ENCODE measurements at places on chromosomes 1 and 21.

GRCh38 chr21:38413958-38414548 lies 84.2 kb downstream of the ERG start:
- no peak for DNase-seq

DNA sequence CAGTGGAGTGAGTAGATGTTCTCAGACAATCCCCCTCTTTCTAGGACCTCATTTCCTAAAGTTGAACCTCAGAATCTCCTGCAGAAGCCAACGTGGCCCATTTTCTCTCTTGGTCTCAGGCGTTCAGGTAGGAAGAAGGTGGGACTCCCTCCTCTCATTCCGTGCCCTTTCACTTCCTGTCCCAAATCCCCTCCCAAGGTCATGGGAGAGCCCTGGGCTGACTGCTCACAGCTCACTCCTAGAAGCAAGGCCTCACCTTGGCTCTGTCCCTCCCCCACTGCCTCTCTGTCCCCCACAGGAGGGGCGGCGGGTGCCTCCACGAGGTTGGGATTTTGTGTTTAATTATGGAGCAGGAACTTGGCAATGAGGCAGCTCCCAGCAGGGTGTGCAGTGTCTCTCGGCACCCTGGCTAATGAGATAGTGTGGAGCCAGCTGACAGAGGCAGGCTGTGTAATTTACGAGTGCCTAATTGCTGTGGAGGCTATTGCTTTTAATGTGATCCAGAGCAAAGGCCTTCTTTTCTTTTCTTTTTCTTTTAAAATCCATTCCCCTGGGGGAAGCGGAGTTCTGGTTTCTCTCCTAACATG lies 9.1 kb upstream of the CDK18 start:
- no peak for DNase-seq

DNA sequence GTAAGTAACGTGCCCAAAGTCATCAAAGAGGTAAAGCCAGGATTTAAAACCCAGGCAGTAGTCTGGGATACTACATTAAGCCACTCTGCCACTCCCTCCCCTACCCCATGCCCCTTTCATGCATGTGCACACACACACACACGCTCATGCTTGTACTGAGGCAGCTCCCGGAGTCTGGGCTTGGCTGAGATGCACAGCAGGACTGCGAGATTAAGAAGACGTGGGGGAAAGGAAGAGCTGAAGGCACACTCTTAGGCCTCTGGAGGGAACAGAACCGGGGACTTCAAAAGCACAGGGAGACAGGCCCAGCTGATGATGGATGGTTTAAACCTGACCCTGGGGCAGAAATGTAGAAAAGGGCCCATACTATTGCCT lies 98.3 kb downstream of the GLIS1 start:
- no peak for DNase-seq

DNA sequence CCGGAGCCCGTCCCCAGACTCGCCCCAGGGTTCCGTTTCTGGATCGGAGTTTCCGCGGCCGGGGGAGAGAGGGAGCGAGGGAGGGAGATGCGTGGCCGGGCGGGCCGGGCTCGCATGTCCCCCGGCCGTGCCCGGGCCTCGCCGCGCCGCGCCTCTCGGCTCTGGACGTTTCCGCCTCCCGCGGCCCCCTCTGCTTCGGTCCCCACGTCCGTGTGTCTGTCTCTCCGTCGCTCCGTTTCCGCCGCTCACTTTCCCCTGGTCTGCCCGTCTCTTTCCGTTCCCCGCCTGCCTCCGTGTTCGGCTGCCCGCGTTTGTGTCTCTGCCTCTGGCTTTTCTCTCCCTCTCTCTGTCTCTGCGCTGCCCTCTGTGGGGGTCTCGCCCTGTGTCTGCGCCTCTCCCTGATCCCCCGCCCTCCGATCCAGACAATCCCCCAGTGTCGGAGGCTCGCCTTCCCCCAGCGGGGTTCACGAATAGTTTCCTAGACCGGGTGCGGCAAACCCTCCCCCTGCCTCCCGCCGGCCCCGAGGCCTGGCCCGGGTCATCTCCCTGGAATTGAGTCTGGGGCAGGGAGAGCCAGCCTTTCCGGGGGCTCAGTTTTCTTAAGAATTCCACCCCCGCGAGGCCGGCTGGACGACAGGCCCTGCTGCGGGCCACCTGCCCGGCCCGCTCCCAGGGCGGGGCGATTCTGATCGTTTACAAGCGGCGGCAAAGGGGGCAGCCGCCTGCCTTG lies 735 bp downstream of the NBL1 start:
- peak; percentile 82 for DNase-seq

DNA sequence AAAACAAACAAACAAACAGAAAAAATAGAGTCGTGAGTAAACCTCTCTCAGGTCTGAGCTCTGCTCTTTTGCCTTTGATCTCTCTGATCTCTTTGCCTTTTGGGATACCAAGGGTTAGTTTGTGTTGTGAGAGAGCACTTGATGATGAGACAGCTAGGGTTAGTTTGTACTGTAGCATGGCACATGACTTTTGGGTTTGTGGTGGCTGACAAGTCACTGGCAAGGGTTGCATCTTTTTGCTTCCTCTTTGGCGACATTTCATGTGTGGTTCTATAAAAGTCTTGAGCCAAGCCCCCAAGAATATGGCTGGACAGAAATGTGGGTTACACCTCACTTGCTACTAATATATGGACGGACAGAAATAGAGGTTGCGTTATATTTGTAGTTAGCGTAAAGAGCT lies 60.5 kb downstream of the TESK2 start:
- no peak for DNase-seq

- DNase-seq, result no peak
Measured at GRCh38 chr1:50369830-50370229, 53.4 kb downstream of the DMRTA2 start.

DNA sequence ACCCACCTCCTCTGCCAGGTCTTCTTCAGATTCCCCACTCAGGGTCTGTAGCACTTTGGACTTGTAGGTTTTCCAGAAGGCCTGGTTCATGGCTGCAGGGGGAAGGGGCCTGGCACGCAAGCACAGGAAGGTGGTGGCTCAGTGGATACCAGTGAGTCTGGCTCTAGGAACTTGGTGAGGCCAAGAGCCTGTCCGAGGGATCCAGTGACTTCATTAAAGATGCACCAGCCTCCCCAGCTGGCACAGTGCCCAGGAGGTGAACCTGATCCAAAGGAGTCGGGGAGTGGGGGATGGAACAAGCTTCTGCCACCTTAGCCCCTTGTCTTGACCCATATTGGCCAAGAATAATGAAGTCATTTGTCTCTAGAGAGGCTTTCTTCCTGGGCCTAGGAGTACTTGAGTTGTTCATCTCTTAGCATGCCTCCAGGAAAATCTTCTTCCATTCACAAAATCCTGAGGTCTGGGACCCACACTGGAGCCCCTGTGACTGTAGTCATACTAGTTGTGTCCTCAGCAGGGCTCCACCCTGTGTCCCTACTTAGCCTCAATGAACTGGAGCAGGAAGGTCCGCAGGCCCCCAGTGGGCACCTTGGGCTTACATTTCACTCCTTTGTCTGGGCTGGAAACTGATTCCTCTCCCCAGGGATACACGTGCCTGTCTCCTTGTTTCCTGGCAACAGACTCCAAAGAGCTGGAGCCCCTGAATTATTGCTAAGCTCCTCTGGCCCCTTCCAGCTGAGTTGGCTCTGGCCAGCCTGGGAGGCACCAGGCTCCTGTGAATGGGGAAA lies at the start of gene C1orf232:
Gene C1orf232, minus strand, starts transcription at position 554 of the 788 bp plus-strand sequence. Its CDS starts 464 bp downstream, at position 90.
- DNase-seq, result no peak

GRCh38 chr1:179340918-179341317 lies 24.9 kb upstream of the AXDND1 start:
- DNase-seq, result no peak

- no peak for DNase-seq
Measured at GRCh38 chr1:6378096-6378746, 15.3 kb downstream of the ACOT7 start.

DNA sequence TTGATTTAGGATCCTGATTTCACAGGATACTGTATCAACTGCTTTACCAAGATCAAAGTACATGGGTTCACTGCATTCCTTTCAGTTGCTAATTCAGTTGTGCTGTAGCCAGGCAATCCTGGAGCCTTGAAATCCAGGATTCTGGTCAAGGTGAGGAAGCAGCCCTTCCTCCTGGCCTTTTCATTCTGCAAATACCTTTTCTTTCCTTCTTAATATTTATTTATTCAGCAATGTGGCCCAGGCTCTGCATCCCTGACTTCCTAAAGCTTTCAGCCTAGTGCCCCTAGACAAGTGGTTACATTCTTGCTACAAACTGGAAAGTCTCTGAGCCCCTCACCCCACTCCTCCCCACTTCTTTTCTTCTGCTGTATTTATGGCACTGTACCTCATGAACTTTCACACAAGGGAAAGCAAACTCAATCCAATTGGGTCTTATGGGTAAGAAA lies 16.2 kb downstream of the LRRC8D start:
- DNase-seq, result no peak

- no peak for DNase-seq
Measured at GRCh38 chr1:179822065-179822464, 55.5 kb downstream of the TOR1AIP2 start.

DNA sequence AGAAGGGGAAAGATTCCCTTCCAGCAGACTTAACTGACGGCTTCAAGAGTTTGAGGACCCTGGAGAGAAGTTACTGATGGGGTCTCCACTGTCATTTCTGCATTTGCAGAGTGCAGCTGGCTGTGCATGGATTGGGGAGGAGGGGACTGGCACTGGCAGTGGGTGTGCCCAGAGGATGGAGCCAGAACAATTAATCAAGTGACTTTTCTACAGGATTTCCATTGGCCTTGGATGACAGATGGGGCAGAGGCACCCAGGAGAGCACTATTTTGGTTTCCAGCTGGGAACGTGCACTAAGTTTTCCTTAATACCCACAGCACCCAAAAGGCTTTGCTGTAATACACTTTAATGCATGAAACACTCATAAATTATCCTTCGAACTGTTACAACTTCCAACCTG lies 1.3 kb downstream of the NGF start:
- no peak for DNase-seq

DNA sequence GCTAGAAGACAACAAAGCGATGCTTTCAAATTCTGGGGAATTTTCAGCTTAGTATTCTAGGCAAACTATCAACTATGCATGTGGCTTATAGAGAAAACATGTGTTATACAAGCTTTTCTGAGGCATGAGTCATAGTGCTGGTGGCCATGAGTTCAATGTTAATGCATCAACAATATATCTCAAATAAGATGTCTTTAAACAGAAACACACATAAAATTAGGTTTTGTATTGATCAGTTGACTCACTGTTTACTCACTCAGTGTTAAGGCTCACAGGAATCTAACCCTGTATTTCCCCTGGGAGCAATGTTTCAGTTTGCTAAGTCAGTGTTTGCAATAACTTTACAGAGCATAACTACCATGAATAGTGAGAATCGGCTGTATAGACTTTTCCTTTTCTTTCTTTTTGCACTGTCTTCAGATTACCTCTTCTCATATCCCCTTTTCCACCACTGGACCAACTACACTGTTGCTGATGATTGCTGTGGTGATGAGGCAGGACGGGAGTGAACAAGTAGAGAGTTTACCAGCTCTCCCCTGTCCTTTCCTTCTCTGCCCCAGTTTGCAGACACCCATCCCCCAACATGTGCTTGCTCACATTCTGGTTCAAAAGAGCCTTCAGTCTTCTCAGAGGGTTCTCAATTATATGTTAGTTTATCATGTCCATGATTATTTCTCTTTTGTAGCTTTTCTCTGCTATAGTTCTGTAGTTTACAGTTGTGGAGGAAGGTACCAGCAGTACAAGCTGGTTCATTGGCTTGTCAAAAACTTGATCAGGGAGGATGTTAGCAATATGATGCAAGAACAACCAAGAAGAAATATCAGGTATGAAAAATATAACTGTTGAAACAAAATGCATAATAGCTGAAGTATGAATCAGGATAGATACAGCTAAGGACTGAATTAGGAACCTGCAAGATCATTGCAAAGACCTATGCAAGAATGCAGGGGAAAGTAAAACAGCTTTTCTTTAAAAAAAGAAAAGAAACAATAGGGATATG lies 23.9 kb downstream of the CD2 start:
- DNase-seq, result no peak

DNA sequence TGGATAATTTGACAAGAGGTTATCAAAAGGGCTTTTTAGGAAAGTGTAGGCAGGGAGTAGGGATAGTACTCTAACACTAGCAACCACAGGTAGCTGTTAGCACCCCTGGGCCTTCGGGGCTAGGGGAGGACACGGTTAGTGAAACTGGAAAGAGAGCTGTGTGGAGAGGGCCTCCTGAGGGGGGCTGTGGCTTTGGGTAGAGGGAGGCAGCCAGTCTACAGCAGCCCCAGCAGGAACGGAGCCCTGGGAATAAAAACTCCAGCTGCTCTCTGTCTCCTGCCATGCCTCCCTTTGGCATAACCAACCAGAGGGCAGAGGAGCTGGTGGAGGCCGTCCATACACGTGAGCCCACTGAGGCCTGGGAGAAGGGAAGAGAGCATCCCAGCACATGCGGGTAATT lies 223.2 kb downstream of the FOXD2 start:
- DNase-seq, result no peak

GRCh38 chr1:160219062-160219929 lies 14.1 kb downstream of the PEA15 start:
- no peak for DNase-seq

- no peak for DNase-seq
Measured at GRCh38 chr1:167782946-167783345, 61.2 kb downstream of the MPZL1 start.

GRCh38 chr1:33563699-33564098 lies 91.3 kb downstream of the ZSCAN20 start:
- DNase-seq, result no peak

DNA sequence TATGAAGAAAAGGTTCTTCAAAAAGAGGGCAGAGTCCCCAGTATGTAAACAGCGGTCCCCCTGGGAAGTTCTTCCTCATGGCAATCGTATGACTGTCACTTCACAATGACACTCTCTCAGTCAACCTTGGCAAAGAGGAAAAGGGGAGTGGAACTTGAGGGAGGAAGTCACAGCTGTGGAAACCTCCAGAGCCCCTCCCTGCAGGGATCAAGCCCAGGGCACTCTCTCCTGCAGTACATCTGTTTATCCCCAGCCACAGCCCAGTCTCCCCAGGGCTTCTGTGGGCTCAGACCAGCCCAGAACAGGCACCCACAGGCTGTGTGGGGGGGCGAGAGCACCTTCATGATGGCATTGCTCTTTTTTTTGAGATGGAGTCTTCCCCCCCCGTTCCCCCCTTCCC lies 2.0 kb downstream of the ATP13A2 start:
- peak; percentile 25 for DNase-seq

All from GM13977 (cell line).